ENCODE measurements at places on chromosomes 1 and 21.

GRCh38 chr1:150012611-150013010, 2.1 kb upstream of the OTUD7B start:
- DNase-seq = no peak

DNA sequence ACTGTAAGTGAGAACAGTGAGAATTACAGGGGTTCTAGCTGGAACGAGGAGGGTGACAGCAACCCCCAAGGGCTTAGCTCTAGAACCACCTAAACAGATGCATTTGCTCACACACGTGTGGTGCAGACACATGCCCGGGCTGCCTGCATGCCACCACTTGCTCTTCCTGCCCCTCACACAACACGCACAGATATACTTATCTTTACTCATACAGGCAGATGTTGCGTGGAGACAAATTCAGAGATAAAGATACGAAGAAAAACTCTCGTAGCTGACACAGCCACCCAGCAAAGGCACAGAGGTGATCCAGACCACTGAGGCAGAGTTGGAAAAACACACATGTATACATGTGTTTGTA, 13.5 kb downstream of the VANGL1 start:
- DNase-seq = no peak

GRCh38 chr1:197222025-197222685, 45.9 kb upstream of the CRB1 start:
- no peak for DNase-seq

- no peak for DNase-seq
These were observed 5.4 kb upstream of the SIM2 start for GRCh38 chr21:36693489-36694030.

DNA sequence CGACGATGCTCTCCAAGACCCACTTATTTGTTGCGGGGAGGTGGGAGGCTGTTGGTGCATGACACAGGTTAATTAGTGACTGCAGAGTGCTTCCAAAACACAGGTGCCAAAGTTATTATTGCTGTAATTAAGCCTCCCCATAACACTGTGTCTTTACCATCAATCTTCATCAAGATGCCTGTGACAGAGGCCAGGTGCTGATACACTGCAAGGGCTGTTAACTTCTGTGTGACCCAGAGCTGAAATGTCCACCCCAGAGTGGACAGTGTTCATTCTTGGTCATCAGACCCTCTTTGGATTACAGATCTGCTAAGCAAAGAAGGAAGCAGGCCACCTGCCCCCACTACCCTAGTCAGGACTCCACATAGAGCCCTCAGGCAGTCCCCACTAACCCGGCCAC, 55.5 kb downstream of the CAPN8 start:
- no peak for DNase-seq

DNA sequence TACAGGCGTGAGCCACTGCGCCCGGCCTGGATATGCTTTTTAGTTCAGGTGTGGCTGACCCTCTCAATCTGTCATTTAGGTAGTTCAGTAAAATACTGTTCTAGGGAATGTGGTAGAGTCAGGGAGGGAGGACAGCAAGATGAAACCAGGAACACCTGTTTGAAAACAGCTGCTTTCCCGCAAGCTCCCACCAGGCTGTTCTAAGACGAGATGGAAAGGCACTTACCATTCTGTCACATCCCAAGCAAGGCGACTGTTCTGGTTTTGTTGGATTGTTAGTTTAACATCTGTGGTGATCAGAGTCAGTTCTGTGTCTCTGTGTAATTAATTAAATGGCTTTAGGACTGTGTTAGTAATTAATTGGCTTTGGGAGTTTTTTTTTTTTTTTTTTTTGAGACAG, 2.9 kb downstream of the CHAF1B start:
- no peak for DNase-seq

- DNase-seq = peak; percentile 12
These were observed 44.4 kb upstream of the RABGAP1L start for GRCh38 chr1:174114788-174115448.

DNA sequence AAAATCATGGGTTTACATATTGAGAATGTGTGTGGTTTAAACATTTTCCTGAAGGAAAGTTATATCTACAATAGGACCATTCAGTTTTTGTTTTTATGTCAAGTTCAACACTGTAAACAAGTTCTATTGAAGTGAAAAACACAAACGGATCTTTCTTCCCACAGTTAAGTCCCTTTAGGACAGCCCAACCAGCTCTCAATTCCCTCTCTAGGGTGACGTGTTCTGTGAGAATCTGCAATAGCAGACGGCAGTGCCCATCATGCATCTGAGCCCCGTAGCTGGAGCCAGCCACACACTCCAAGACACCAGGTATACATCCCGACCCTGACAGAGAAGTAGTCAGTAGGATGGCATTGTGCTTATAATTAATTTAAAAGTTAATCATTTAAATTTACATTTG, 26.3 kb upstream of the IVNS1ABP start:
- DNase-seq = no peak

GRCh38 chr1:44947063-44947773, 39.2 kb downstream of the EIF2B3 start:
- DNase-seq = no peak

- peak; percentile 7 for DNase-seq
These were observed 1.9 kb upstream of the OR13G1 start for GRCh38 chr1:247681288-247681897.

- peak; percentile 39 for DNase-seq
These were observed 44.5 kb downstream of the SLC22A15 start for GRCh38 chr1:116020668-116021272.

DNA sequence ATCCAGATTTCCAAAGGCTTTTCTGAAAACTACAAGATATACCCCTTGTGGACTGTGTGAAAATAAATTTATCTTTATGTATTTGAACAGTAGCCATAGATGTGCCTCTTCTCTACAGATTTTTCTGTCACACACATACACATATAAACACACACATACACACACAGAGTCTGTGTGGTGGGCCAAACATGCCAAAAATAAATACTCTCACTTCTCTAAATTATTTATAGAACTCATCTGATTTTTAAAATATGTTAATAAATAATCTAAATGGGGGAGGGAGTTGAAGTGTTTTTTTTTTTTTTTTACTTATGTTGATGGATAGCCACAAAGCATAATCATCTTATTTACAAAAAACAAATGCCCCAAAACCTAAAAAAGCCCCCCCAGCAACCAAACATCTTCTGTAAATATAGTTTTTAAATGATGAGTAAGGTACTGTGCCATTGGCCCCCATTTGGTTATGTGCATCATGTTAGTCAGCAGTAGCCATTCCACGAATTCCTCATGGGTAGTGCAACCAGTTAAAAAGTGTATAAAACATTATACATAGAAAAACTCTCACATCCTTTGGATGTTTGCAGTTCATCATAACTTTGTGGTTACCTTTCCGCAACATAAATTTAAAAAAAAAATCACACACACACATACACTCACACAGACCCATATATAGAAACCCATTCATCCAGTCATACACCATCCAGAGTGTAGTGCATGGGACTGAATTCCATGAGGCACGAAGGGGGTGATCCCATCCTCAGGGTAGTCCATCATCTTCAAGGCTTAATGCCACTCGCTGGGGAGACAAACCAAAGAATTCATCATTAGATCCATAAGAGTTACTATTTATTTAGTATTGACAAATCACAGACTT, 8.2 kb upstream of the MAGOH start:
- no peak for DNase-seq

- DNase-seq = peak; percentile 85
These were observed 23.6 kb downstream of the GPA33 start for GRCh38 chr1:167066333-167067122.

- no peak for DNase-seq
These were observed 26.5 kb upstream of the SLC35A3 start for GRCh38 chr1:99943223-99943794.

DNA sequence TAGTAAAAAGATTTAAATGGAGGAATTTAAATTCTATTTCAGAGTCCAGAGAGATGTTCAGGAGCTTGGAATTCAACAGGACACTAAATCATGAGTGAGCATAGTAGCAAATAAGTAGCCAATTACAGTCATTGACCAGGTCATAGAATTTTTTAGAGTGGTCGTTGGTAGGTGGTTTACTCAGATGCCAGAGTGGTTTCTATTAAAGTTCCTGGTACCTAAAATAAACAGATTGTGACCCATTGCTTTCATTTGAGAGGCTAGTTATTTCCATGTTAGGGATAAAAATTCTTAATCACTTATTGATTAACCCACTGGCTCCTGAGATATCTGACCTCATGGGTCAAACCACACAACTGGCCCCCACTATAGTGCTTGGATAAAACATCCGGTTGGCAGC, 201.3 kb downstream of the ASTN1 start:
- DNase-seq = no peak

DNA sequence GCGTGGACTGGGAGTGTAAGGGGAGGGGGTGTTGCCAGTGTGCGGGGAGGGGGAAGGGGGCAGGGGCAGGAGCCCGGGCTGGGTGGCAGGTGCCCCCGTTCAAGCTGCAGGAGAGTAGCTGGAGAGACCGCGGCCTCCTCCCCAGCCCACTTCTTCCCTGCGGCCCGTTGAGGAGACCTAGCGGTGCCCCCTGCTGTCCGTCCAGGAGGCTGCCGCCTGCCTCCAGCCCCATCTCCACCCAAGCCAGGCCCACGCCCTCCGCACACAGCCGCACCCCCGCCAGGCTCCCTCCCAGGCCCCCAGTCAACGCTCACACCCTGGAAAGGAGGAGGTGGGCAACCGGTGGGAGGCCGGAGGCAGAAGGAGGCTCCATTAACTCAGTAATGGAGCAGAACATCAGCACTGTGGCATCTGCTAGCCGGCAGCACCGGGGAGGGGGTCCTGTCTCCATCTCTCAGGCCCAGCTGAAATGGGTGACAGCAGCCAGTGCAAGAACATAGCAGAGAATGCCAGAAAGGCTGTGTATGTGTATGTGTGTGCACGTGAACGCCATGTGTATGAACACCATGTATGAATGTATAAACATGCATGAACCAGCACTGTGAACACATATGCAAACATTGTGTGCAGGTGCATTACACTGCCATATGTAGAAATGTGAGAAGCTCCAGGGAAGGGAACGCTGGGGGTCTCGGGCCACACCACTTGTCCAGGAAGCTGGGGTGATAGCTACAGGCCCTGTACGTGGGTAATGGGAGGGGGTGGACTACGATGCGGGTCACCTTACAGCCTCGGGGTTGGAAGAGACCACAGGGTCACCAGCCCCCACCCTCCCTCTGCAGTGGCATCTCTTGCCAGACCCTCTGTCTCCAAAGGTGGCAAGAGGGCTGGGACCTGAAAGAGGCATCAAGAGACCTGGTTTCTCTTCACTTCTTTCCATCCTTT, 84.6 kb downstream of the SYT2 start:
- peak; percentile 61 for DNase-seq

DNA sequence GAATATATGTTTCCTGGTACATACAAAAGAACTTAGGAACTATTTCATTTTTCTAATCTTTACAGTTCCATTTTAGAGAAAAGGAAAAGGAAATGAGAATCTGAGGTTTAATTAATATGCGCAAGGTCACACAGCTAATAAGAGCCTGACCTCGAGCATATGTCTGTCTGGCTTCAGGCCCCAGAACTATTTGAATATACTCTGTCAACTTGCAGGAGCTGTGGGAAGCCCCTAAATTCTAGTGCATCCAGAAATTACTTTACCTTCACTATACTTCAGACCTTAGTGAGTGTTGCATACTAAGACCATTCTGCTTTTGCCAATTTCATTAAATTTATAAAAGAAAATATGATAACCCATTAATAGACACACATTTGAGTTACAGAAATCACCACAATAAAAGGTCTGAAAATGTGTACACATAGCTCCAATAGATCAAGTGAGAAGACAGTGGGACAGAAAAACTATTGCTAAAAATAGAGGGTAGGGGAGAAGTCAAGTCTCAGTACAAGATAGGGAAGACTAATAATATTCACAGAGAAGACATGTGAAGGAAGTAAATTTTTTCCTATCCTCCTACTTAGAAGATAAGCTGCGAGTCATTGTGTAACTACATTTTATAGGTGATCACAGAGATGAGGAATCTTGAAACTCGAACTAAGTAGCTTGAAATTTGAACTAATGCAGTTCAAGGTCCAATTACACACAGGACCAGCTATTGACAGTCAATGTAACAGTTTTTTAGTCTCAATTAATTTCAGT, 3.8 kb downstream of the RGS13 start:
- DNase-seq = no peak

GRCh38 chr21:33865996-33866575, 49.5 kb downstream of the ATP5PO start:
- DNase-seq = no peak

- DNase-seq = no peak
These were observed 466 bp downstream of the PEX10 start for GRCh38 chr1:2411801-2412394.

DNA sequence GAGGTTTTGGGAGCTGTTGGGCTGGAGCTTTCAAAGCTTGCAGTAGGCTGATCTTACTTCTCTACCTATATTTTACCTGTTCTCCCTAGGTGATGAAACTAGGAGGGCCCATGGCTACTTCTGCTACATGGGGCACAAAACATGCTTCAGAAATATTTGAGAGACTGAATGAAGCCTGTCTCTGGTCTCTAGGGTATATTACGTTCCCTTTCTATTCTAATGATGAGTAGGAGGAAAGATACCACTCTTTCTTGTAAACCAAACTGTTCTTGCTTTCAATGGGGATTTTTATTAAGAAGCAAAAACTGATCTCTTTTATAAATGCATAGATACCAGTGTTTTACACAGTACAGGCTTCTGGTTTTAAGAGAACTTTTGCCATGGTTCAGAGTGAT, 103.1 kb downstream of the GALNT2 start:
- DNase-seq = no peak

DNA sequence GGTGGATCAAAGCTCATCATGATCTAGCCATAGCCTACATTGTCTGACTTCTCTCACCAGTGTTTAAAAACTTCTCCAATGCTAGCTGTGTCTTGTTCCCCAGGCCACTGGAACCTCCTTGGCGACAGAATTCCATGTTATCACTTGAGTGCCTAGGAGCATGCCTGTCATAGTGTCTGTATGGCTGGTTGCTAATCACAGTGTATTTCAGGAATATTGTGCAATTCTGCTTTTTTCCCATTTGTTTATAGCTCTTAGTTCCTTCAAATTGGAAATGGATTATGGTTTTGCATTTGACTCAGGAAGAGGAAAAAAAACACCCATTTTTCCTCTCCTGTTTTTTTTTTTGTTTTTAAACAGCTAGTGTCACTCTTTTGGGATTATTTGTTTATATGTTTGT, 25.5 kb downstream of the ROR1 start:
- no peak for DNase-seq

Measured in CD4-positive, alpha-beta T cell treated with Interleukin-6 for 4 hours (primary cell).